Mesenteric fat pad (tissue), 1 donor: ENCODE measurements at places on chromosomes 3 and 15. TPM values are rescaled to one million over a fixed set of nuclear protein-coding genes. Genes with fewer than 3 reads are reported as not detected.

The RARB gene
- 4.8 TPM for total RNA-seq

- DNase-seq = no peak
Observed at GRCh38 chr3:17743658-17743995, 1.2 kb upstream of the TBC1D5 start.

DNA sequence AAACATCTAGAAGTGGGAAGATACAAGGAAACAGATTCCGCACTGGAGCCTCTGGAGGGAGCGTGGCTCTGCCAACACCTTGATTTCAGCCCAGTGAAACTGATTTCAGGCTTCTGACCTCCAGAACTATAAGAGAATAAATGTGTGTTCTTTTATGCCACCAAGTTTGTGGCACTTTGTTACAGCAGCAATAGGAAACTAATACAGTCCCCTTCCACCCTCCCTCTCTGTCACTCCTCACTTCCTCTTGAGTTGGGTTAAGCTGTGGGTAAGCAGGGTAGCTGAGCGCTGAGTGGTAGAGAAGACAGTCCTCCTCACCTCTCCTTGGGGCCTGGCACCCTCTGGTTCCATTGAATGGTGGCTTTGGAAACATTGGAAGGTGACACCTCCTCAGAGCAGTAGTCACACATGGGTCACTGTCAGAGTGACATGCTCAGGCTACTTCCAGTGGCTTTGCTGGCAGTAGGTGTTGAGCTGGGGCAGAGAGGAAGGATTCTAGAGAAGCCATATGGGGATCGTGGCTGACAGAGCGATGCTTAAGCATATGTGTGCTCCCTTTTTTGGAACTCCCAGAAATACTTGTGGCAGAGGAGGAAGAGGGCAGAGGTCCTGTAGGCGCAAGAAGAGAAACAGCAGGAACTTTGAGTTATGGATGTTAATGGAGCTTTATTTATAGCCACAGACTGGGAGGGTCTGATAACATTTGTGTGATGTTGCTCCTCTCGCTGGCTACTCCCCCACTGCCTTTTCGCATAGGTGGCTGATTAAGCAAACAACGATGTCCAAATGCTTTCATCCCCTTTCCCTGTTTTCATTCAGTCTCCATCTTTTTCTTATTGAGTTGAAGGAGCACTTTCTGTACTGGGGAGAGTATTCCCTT, 14.8 kb upstream of the HCN4 start:
- DNase-seq = no peak

DNA sequence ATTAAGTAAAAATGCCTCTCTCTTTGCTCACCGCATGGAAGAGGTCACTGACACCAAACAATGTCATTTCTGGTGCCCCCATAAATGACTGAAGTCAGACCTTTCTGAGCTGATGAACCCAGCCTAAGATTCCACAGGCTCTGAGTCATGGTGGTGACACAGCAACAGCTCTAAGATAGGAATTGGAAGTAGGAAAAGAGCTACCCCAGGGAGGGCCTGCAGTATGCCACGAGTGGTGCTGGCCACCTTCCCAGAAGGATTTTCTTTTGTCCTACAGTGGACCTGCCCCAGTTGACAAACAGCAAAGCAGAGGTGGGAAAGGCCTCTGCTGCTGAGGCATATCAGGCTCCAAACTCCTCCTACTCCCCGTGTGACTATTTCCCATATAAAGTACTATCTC, 208.1 kb downstream of the MINAR1 start:
- DNase-seq = no peak
